ENCODE measurements at places on chromosomes 2 and 18. TPM values are rescaled to one million over a fixed set of nuclear protein-coding genes. Genes with fewer than 3 reads are reported as not detected.

DNA sequence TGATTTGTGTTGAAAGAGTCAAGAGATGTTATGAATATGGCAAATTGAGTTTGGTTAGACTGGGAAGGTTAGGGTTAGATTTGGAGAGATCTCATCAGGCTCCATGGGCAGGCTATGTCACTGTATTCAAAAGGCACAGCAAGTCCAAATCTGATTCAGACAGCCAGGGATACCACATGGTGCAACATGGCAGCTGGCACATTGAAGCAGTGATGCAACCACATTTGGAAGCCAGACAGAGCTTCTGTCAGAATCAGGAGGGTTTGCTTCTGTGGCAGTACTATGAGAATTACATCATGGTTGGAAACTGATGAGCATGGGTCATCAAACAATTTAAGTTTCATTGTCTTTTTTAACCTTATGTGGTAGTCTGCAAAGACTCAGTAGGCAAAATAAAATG lies 772.2 kb downstream of the SUCLG1 start:
- no peak overlapping the region for H3K4me3 ChIP-seq
- H3K4me1 ChIP-seq = no peaks in the 10 kb centered on the region
- H3K27me3 ChIP-seq = no peaks in the 10 kb centered on the region

The SPIRE1 gene
- 14.2 TPM for total RNA-seq

GRCh38 chr2:238967031-238967977 lies 119.4 kb downstream of the TWIST2 start:
- no peak overlapping the region for H3K4me3 ChIP-seq
- no peaks in the 10 kb centered on the region for H3K36me3 ChIP-seq
- no peak overlapping the region for H3K27ac ChIP-seq
- no peaks in the 10 kb centered on the region for H3K4me1 ChIP-seq

The FIGN gene
- total RNA-seq = 18.6 TPM

DNA sequence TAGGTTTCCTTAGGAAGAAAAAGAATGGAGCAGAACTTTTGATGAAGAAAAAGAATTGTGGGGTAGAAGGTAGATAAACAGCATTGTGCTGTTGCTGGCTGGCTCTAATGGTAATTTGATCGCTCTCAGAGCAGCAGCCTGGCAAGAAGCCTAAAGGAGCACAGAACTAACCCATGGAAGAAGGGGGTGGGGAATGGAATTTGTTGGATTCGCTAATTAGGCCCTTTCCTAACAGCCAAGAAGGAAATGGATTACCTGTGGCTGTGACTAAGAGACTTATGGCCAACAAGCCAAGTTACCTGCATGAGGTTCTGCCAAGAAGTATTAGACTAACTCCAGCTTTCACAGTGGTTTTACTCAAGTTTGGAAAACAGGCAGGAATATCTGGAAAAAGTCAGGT lies 210.6 kb downstream of the IKZF2 start:
- DNase-seq = peak; percentile 78
- no peak overlapping the region for H3K27ac ChIP-seq
- no peaks in the 10 kb centered on the region for H3K36me3 ChIP-seq
- H3K4me3 ChIP-seq = no peak overlapping the region
- H3K4me1 ChIP-seq = peaks cover 12% of the 10 kb centered on the region

DNA sequence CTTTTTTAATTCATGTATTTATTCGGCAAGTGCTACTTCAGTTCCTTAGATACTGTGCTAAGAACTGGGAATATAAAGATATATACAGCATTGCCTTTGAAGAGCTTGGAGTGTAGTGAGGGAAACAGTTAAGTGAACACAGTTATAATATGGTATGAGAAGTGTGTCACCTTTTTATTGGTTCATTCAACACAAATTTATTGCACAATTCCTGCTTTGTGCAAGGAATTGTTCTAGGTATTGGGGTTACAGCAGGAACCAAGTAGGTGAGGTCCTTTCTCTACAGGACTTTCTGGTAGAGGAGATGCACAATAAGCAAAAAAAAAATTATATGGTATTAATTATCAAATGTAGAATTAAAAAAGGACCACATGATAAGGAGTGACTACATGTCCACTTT lies 65.5 kb downstream of the MTX2 start:
- no peaks in the 10 kb centered on the region for H3K27me3 ChIP-seq
- peaks cover 45% of the 10 kb centered on the region for H3K36me3 ChIP-seq
- no peaks in the 10 kb centered on the region for H3K4me1 ChIP-seq
- no peak overlapping the region for H3K27ac ChIP-seq
- H3K4me3 ChIP-seq = no peak overlapping the region
- DNase-seq = no peak

All from endodermal cell (in vitro differentiated cells).